ENCODE measurements at places on chromosomes 1 and 21.

DNA sequence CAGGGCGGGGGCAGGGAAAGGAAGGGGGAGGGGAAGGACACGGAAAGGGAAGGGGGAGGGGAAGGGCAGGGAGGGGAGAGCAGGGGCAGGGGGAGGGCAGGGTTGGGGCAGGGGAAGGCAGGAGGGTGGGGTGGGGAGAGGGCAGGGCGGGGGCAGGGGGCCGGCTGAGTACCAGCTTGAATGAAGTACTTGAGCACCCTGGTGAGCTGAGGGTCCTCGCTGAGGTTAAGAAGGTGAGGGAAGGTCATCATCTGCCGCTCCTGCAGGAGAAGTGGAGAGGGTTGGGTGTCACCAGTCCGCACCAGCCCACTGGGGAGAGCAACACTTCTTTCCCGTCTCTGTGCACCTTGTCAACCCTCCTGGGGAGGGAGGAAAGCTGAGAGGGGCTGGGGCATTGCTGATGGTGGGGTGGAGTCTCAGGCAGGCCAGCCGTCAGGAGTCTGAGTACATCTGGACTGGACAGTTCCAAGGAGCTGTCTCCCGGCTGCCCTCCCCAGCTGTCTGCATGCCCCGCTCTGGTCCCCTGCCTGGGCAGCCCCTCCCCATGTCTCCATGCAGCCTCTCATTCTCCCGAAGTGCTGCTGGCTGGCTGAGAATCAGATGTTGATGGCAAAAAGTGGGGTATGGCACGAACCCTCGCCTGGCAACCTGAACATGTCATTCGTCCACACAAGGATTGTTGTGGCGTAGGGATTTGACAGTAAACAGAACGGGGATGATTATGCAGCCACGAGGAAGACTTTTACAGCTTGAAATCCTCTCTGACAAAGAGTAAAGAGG, 70.0 kb downstream of the SCCPDH start:
- DNase-seq: no peak

DNA sequence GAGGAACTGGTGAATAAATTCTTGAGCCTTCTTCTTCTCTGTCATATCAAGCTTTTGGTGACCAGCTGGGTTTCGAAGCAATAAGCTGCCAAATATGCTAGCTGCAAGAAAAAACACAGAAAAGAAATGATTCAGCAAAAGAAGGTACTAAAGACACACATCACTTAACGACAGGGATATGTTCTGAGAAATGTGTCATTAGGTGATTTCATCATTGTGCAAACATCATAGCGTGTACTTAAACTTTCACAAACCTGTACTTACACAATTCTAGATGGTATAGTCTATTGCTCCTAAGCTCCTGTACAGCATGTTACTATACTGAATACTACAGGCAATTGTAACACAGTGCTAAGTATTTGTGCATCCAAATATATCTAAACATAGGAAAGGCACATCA, 2.9 kb upstream of the MTF1 start:
- no peak for DNase-seq

GRCh38 chr21:37619464-37619974, 252.9 kb downstream of the DYRK1A start:
- no peak for DNase-seq

- no peak for DNase-seq
Observed at GRCh38 chr1:53279296-53280200, 41.2 kb upstream of the MAGOH start.

DNA sequence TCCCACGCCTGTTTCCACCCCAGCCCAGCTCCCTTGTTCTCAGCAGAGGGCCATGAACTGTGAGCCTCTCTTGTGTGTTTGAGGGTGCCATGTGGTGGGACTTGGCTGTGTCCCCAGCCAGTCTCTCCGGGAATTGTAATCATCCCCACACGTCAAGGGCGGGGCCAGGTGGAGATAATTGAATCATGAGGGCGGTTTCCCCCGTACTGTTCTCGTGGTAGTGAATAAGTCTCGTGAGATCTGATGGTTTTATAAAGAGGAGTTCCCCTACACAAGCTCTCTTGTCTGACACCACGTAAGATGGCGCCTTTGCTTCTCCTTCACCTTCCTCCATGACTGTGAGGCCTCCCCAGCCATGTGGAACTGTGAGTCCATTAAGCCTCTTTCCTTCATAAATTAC, 57.2 kb upstream of the COL6A2 start:
- DNase-seq: no peak

- no peak for DNase-seq
Observed at GRCh38 chr1:25556791-25557476, 13.5 kb downstream of the LDLRAP1 start.

DNA sequence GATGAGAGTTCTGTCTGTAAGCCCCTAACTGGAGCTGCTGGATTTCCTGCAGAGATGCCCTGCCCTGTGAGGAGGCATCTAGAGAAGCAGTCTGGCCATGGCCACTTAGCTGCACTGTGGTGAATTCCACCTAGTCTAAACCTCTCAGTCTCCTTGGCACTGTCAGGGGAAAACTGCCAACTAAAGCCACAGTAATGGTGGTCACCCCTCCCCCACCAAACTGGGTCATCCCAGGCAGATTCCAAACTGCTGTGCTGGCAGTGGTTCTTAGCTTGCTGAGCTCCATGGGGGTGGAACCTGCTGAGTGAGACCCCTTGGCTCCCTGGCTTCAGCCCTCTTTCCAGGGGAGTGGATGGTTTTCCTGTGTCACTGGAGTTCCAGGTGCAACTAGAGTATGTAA, 740.6 kb downstream of the RWDD3 start:
- no peak for DNase-seq

- DNase-seq: no peak
Observed at GRCh38 chr1:64073705-64074104, 129.7 kb upstream of the UBE2U start.

- no peak for DNase-seq
Observed at GRCh38 chr1:39689635-39690034, 1.6 kb downstream of the HPCAL4 start.

GRCh38 chr1:38839363-38839762, 20.2 kb downstream of the RRAGC start:
- no peak for DNase-seq

DNA sequence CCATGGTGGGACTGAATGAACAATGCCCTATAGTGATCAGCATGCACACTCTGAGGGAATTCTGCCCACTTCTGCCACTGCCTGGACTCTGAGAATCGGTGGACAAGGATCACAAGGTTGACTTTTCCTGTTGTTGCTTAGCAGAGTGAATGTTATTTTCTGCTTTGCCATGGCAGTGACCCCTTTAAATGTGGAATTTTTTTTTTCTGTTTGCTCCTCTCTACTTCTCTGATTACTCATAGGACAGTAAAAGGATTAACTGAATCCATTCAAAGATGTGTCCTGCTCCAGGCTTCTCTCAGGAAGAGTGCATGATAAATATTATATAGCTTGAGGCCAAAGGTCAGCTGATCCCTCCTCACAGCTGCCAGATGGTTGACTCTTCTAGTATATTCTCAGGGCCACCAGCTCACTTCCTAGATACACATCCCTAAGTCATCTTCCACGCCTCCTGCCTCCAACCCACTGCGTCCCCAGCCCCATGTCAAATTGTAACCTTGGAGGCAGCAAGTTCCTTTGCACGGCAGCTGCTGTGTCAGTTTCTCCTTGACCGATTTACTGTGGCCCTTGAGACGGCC, 74.0 kb upstream of the RALGPS2 start:
- no peak for DNase-seq

GRCh38 chr1:178941849-178942248, 71.0 kb upstream of the ANGPTL1 start:
- no peak for DNase-seq

- no peak for DNase-seq
Observed at GRCh38 chr21:42129300-42130266, 58.5 kb downstream of the UMODL1 start.

- DNase-seq: no peak
Observed at GRCh38 chr1:222754366-222755139, 17.6 kb downstream of the FAM177B start.

DNA sequence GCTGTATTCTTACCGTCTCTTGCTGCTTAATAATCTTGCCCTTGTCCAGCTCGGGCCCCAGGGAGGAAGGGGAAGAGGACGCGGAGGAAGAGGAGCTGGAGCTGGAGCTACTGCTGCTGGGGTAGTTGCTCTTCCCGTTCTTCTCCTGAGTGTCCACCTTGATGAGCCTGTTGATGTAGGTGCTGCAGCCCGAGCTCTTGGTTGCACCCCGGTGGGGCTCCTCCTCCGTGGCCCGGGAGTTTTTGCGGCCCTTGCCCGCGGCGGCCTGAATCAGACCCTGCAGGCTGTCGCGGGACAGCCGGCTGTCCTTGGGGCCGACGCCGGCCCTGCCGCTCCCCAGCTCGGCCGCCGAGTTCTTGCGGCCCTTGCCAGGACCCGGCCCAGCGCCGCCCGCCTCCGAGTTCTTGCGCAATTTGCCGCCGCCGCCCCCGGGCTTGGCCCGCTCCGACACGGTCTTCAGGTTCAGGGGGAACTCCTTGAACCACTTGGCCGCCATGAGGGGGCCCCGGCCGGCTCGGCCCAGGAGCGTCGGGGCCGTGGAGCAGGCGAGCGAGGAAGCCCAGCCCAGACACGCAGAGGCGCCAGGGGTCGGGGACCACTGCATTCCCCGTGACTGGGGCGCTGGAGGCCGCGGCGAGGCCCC, 475 bp upstream of the TDRD10 start:
- DNase-seq: no peak

DNA sequence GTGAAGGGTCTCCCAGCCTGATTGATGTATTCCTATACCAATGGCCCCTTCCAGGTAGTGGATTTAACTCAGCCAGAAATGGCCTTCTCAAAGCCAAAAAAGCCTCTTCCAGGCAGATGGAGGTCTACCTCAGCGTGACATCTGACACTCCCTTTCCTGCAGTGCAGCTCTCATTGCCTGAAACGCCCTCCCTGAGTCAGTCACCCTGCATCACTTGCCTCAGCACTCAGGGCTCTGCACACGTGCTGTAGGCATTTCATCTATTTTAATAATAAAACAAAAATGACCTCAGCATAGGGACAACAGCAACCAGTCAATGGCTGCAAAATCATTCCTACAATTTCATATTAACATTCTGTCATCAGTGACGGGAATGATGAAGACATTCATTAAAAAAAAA, 64.4 kb upstream of the GJA5 start:
- DNase-seq: no peak

- no peak for DNase-seq
Observed at GRCh38 chr1:111733992-111734341, 5.2 kb downstream of the INKA2 start.

DNA sequence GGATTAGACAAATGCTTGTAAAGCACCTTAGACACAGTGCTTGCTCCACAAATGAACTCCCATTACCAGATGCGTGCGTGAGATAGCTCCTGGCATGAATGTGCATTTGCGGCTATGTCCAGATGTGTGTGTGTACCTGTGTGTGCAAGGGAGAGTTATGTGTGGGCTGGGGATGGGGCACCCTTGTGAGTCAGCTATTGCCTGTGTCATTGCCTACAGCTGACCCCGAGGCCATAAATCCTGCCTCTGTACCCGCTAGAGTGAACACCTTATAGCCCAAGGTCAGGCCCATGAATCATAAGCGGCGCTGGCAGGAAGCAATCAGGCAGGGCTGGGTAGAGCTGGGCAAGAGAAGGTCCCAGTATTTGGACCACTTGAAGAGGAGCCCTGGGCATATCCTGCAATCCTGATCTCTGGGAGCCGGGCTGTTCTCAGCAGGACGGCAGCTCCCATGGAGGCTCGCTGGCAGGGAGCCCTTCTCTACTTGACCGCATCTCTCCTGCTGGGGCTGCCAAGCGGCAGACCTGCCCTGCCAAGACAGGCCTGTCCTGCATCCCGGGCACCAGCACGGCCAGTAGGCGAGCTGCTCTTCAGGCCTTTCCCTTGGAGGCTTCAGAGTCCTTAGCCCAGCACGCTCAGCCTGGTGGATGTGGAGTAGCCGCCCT, 86.4 kb downstream of the TMEM53 start:
- no peak for DNase-seq

DNA sequence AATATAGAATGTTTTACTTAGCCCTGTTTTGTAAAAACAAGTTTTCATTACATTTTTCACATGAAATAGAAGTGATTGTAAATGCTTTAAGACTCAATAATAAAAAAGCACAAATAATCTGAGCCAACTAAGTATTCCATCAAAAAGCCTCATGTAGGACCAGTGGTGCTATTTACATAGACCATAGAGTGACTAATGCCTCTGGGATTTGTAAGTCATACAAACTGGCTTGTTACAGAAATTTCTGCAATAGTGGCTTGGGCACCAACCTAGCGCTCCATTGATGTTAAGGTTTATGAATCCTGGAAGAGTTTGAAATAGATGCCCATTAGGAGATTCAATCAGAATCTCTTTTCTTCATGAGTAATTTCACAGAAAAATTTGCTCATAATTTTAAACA, 31.9 kb downstream of the ZMYM1 start:
- no peak for DNase-seq

DNA sequence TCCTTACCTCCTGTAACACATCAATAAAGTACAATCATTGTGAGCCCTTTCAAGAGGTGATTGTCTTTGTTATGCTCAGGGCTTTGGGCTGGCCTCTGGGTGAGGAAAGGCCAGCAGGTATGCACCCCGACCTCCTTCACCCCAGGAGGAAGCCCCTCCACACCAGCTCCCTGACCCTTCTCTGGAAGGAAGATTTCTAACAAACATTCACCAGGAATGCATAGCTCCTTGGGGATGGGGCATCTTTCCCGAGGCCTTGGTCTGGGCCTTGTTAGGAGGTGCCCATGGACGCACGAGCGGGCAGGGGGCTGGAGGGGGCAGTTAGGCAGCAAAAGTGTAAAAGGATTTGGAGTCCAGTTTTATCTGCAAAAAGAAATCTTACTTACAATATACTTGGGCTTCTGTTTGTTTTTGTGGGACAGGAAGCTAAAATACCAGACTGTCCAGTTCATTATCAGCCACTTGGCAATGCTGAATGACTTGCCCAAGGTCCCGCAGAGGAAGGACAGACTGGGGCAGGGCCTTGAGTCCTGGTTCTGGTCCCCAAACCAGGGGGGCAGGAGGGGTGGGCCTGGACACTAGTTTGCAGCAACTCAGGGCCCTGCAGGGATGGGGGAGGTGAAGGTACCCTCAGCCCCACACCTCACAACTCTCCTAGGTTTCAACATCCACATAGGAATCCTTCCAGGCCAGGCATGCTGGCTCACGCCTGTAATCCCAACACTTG, 10.1 kb downstream of the ZC3H12A start:
- no peak for DNase-seq

GRCh38 chr1:202076050-202076511, 46.6 kb upstream of the GPR37L1 start:
- DNase-seq: no peak

- DNase-seq: peak; percentile 11
Observed at GRCh38 chr1:23657659-23658275, 33.8 kb upstream of the RPL11 start.

GRCh38 chr1:33042831-33043230, 6.1 kb upstream of the AK2 start:
- no peak for DNase-seq

- DNase-seq: no peak
Observed at GRCh38 chr21:18893406-18893805, 489.8 kb upstream of the TMPRSS15 start.

DNA sequence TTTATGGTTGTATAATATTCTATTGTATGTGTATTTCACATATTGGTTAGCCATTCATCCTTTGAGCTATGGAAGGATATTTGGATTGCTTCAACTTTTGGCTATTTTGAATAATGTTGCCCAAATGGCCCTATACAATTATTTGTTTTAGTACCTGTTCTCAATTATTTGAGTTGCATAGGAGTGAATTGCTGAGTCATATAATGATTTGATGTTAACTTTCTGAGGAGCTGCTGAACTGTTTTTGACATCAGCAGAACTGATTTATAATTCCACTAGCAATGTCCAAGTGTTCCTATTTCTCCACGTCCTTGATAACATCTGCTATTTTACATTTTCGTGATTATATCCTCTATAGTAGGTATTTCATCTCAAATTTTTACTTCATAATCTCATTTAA, 839.9 kb downstream of the KCNT2 start:
- DNase-seq: no peak
